ENCODE measurements at places on chromosomes 7 and 10.

GRCh38 chr7:1355568-1356340 lies 103.5 kb downstream of the MICALL2 start:
- DNase-seq: no peak

GRCh38 chr7:109873296-109873695 lies 1217.6 kb upstream of the LRRN3 start:
- no peak for DNase-seq

- no peak for DNase-seq
These were observed 75.7 kb downstream of the RNLS start for GRCh38 chr10:88507404-88507803.

GRCh38 chr7:151793991-151794507 lies 82.9 kb downstream of the PRKAG2 start:
- no peak for DNase-seq

DNA sequence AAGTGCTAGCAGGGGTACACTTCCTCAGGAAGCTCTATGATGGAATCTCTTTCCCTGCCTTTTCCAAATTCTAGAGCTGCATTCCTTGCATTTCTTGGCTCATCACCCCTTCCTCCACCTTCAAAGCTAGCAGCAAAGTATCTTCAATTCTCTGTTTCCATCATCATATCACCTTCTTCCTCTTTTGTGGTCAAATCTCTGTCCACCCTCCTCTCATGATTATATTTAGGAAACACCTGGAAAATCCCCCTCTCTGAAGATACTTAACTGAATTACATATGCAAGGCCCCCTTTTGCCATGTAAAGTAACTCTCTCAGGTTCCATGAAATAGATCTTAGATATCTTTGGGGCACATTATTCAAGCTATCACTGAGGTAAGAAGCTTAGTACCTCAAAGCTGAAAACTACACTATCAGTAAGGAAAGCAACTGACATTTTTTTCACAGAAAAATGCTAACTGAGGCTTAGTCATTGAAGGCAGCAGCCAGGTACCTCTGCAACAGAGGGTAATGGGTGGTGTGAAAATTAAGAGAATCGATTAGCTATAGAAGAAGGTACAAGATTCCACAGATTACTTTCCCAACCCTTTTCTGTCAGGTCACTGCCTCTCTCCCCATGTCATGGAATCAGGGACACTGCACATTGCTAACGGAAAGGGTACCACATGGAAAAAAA lies 197.3 kb downstream of the MACC1 start:
- DNase-seq: no peak

Data from activated CD8-positive, alpha-beta memory T cell treated with anti-CD3 and anti-CD28 coated beads for 1 hour (primary cell).